ENCODE measurements at places on chromosomes 16 and 17.

GRCh38 chr17:10198509-10199249 is at the start of gene GAS7:
Gene GAS7 (minus strand): TSS chr17:10198606.
- peak; percentile 22 for DNase-seq

- DNase-seq, result peak; percentile 80
These were observed 105.2 kb downstream of the C16orf95 start for GRCh38 chr16:87212026-87212425.

DNA sequence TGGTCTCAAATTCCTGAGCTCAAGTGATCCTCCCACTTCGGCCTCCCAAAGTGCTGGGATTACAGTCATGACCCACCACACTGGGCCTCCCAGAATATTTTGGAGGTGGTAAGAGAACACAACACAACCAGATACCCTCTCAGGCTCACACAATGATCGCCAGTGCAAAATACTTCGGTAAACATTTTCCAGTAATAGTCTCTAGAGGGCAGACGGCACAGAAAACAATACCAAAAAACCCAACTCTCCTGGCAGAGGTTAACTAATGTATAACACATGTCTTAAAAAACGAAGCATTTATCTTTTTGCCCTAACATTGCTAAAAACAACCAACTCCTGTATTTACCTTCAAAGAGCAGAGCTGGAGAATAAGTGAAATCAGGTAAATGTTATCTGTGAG is 10.5 kb downstream of the NUFIP2 start:
- peak; percentile 27 for DNase-seq

DNA sequence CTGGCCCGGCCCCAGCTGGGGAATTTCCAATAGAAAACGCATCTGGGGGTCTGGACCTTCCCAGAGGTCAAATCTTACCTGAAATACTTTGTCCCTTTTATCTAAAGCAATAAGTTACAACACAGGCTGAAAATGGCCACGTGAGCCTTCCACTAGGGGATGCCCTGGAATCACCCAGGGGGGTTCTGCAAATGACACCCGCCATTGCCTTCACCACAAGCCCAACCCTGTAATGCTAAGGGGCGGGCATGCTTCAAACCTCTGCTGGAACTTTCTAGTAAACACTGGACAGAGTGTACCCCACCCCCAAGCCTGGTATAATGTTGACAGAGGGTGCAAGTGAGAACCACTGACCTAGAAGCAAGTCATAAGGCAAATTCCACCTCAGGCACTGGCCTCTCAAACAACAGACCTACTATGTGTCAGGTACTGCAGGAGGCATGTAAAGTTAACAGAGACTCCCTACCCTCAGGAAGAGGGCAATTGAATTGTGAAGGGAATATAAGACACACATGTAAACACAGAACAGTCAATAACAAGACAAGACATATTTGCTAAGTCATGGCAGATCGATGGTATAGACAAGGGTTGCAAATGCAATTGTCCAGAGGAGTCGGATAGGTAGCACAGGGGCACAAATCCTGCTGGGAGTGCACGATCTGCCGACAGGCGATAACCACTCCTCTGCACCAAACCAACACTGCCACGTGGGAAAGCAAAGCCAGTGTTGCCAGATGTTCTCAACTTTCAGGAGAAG is 59.0 kb downstream of the ARHGAP17 start:
- peak; percentile 20 for DNase-seq

- DNase-seq, result no peak
These were observed 55.3 kb downstream of the HLF start for GRCh38 chr17:55319933-55320593.

- DNase-seq, result no peak
These were observed 62.4 kb upstream of the FA2H start for GRCh38 chr16:74837056-74837455.

GRCh38 chr17:1878419-1879121 is 48.8 kb downstream of the RPA1 start:
- peak; percentile 6 for DNase-seq

DNA sequence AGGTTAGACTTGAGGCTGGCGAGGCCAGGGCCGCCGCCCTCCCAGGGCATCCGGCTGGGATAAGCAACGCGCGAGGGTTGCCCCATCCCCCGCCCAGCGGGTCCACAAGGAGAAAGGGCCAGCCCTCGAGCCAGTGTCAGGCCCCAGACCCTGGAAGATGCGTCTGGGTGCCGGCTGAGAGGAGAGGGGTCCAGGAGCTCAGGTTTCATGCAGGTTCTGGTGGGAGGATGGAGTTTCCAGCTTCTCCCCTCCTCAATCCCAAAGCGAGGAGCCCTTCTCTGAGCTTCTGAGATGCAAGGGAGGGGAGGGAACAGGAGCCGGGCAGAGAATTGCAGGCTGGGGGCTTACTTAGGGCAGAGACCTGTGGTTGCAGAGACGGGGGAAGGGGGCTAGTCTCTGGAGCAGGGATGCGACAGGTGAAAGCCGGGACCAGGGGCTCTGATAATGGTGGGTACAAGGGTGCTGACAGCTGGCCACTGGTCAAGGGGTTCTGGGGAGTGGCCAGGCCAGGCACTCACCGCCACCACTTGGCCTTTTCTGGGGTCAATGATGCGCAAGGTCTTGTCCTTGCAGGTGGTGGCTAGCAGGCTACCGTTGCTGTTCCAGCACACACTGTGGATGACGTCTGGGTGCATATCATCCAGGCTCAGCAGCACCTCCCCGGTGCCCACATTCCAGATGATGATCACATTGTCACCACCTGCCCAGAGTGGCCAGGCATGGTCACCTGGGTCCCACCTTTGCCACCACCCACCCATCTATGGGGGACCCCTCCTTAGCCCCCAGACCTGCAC is 4.2 kb downstream of the CORO6 start:
- DNase-seq, result no peak

GRCh38 chr17:34305061-34305460 is 14.2 kb upstream of the CCL8 start:
- DNase-seq, result no peak

DNA sequence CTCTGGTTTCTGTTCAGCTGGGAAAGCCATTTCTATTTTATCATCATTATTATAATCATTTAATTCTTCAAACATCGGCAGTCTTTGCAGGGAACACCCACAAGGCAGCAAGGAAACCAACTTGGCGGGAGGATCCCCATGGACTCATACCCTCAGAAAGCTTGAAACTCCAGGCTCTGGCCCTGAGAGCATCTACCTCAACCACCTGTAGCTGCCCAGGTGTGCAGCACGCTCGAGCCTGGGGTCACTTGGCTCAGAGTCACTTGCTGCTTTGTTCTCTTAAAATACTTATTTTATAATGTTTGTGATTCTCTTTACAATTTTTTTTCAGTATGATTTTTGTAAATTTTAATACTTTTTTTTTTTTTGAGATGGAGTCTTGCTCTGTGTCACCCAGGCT is 6.8 kb upstream of the ZNF423 start:
- DNase-seq, result no peak

DNA sequence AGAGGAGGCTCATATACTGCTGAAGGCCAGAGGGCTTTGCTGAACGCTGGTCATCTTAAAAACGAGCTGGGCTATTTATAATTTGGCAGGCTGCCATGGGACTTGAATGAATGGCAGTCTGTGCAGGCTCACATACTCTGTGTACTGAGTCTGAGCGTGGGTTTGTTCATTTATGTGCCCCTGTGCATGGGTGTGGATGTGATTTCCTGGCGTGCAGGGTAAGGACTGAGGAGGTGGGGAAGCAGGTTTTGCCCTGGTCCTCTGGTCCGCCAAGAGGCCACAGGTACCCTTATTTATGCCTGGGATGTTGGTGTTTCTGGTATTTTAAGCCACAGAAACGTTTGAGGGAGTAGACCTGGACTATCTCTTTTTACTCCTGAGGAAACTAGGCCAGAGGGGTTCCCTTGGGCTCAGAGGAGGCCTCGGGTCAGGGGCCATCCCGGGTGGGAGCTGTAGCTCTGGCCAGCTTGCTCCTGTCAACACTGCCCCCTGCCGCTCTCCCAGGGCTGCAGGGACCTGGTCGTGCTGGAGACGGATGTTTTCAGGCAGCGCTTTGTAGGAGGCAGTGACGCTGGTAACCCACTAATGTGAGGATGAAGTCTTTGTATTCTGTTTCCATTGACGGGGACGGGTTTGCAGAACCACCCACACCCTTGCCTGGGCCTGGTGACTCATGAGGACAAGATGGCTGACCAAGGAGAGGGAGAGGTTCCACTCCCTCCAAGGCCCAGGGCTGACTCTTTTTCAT is 184.4 kb downstream of the MSI2 start:
- DNase-seq, result peak; percentile 86

DNA sequence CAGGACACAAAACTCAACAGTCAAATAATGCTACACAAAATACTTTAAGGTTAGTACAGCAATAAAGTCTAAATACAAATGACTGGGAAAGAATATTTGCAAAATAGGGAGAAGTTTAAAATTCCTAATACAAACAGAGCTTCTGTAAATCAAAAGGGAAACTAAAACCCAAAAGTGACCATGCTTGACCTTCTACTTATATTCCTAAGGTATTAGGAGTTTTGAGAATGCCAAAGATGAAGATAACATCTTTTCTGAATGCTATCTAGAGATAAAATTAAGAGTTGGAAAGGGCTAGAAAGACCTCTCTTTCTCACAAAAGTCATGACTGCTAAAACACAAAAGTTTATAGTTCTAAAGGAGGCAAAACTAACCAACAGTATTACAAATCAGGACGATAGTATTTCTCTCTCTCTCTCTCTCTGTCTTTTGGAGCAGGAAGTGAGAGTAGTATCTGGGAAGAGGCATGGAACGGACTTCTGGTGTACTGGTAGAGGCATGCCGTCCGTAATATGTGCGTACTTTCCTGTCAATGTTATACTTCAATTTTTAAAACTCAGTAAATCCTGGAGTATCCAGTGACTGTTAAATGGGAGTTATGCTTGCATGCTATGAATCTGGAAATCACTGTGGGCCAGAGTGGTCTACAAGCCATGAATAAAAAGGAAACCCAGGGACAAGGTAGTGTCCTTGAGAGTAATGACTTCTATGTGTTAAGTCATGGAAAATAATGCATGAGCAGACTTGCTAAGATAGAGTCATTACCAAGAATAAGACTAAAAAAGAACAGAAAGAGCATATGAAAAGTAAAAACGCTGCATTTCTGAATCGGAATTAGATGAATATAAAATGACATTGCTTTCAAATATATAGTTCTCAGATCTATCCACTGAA is 49.7 kb upstream of the ANKFY1 start:
- DNase-seq, result no peak

DNA sequence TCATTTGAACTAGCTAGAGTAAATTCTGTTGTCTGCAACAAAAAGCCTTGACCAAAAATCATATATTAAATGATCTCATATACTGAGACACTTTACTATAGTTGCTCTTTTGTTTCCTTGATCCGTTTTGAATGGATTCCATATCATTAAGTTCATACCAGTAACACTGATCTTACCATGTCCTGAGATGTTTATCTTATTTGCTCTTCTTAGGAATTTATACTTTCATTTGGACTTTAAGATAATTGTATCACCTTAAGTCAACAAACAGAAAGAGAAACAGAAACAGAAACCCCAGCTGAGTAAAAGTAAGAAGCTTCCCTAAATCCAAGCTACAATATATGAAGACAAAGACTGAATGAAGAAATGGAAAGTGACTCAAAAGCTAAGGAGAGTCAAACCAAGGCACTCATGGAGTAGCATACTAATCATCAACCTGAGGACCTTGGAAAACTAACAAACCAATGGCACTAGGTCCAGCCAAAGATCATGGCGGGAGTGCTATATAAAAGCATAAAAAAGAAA is 106.5 kb upstream of the COX10 start:
- DNase-seq, result no peak

- no peak for DNase-seq
These were observed 36.7 kb upstream of the HELZ start for GRCh38 chr17:67281743-67282142.

DNA sequence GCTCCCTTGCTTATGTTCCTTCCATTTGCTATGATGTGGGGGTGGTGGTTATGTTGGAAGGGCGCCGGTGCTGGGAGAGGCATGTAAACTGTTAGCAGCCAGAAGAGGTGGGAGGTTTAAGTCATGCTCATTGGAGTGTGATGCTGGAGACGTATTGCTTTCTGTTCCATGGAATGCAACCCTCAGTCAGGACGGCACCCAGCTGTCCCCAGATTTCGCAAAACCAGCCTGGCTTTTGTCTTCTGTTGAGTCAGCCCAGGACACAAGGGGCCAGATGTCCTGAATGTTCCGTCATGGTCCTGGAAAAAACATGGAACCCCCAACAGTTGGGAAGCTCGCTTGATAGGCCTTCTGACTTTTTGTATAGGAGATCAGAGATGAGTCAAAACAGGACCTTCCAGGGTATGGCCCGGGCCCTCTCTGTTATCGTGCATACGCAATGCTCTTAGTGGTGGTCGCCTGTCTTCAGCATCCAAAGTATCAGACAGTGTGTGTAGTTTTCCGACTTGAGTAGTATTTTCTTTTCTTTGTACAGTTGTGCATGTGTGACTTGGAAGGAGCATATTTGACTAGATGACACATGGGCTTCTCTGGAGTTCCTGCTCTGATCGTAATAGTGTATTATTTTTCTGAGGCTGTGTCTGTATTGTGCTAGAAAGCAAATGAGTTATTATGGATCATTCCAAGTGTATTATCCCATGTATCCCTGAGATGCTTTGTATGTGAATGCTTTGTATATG is 201.9 kb downstream of the SNX29 start:
- DNase-seq, result peak; percentile 57

GRCh38 chr16:50400967-50401348 is 32.2 kb upstream of the BRD7 start:
- no peak for DNase-seq

- peak; percentile 34 for DNase-seq
These were observed 23.3 kb upstream of the NOG start for GRCh38 chr17:56570199-56570598.

DNA sequence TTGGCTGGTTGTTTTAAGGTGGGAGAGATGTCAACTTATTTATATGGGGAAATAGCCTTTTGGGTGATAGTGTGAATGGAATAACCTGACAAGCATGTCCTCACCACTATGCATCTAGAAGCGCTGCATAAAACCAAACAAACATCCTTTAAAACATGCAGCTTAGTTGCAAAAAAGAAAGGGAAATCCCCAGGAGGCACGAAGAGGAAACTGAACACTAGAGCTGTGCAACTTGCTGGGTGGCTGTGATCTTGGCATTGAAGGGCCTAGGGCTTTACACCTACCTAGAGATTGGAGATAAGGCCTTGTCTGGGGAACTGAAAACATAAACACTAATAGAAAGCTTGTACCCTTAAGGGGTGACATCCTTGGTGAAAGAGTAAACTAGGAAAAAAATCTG is 7.3 kb downstream of the C16orf54 start:
- no peak for DNase-seq

DNA sequence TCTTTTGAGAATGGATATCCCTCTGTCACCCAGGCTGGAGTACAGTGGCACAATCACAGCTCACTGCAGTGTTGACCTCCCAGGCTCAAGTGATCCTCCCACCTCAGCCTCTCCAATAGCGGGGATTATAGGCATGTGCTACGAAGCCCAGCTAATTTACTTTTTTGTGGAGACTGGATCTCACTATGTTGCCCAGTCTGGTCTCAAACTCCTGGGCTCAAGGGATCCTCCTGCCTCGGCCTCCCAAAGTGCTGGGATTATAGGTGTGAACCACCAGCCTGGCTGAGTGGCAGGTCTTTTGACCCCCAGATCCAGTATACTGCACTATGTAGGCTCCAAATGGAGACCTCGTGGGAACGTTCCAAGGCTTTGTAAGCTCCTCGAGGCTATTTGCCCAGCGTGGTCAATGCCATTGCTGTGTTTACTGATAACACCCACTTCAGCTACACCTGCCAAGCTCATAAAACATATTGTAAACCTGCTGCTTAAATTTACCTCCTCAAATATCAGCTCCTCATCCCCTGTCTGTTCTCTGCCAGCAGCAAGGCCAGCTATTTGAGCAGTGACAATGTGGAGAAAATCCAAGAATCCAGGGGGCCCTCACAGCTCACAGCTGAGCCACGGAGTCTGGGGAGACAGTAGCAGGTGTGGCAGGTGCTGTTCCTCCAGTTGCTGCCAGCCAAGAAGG is 16.2 kb upstream of the KIFC3 start:
- no peak for DNase-seq
